Renal cortex interstitium (tissue), 15 donors: ENCODE measurements at places on chromosomes 13 and 19. TPM values are rescaled to one million over a fixed set of nuclear protein-coding genes. Genes with fewer than 3 reads are reported as not detected.

Gene UBE2L5
- polyA plus RNA-seq = 1.2 TPM

Gene MIA
- 0.19 TPM for polyA plus RNA-seq

Gene URAD
- not detected for polyA plus RNA-seq

Gene COQ8B
- 38.9 TPM for polyA plus RNA-seq

Gene NUMBL
- polyA plus RNA-seq = 15.9 TPM

Gene USPL1
- 21.5 TPM for polyA plus RNA-seq
